ENCODE measurements at places on chromosomes 16 and 17. TPM values are rescaled to one million over a fixed set of nuclear protein-coding genes. Genes with fewer than 3 reads are reported as not detected.

- no peak for DNase-seq
Measured at GRCh38 chr16:4283441-4283840, 10.6 kb upstream of the TFAP4 start.

GRCh38 chr16:86170720-86171119, 271.8 kb downstream of the IRF8 start:
- no peak for DNase-seq

- DNase-seq = no peak
Measured at GRCh38 chr17:17783116-17783824, 53.5 kb downstream of the SREBF1 start.

GRCh38 chr16:75002474-75002873, 3.6 kb downstream of the ZNRF1 start:
- DNase-seq = no peak

- DNase-seq = peak; percentile 67
Measured at GRCh38 chr16:15950161-15950854, 892 bp downstream of the ABCC1 start.

- DNase-seq = no peak
Measured at GRCh38 chr17:81153340-81153803, 11.9 kb upstream of the PVALEF start.

GRCh38 chr16:69396187-69397061, 10.6 kb upstream of the TERF2 start:
- DNase-seq = peak; percentile 97

GRCh38 chr16:82649766-82650165, 23.0 kb downstream of the CDH13 start:
- no peak for DNase-seq

- no peak for DNase-seq
Measured at GRCh38 chr16:8622315-8622656, 788 bp downstream of the METTL22 start.

GRCh38 chr17:10657879-10658278, 770 bp upstream of the MYH3 start:
- DNase-seq = no peak

- DNase-seq = no peak
Measured at GRCh38 chr16:918068-918467, 52.7 kb downstream of the LMF1 start.

DNA sequence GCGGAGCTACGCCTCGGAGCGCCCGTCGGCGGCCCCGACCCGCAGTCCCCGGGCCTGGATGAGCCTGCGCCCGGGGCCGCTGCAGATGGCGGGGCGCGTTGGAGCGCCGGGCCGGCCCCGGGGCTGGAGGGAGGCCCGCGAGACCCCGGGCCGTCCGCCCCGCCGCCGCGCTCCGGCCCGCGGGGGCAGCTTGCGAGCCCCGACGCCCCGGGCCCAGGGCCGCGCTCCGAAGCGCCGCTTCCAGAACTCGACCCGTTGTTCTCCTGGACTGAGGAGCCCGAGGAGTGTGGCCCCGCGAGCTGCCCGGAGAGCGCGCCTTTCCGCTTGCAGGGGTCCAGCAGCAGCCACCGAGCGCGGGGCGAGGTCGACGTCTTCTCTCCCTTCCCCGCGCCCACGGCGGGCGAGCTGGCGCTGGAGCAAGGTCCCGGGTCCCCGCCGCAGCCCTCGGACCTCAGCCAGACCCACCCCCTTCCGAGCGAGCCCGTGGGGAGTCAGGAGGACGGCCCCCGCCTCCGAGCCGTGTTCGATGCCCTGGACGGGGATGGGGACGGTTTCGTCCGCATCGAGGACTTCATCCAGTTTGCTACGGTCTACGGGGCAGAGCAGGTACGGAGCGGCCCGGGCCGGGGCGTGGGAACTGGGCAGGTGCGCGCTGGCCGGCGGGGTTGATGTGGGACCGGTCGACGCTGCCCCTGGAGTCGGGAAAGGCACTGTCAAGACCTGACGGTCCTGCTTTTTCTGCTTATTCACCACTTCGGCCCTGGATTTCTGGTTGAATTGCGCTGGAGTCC, 861 bp downstream of the RAB11FIP3 start:
- no peak for DNase-seq

- no peak for DNase-seq
Measured at GRCh38 chr17:74414510-74414909, 17.4 kb upstream of the GPRC5C start.

The CHST6 gene
- 0.27 TPM for total RNA-seq

The TBC1D3I gene
- total RNA-seq = 0.09 TPM

The KRTAP4-1 gene
- total RNA-seq = not detected

The SLFN12 gene
- total RNA-seq = 58.1 TPM

The PRSS27 gene
- 1.3 TPM for total RNA-seq

The SMPD3 gene
- not detected for total RNA-seq

The PSMB3 gene
- total RNA-seq = 293 TPM

The HIRIP3 gene
- total RNA-seq = 14.4 TPM

The TPSD1 gene
- total RNA-seq = not detected

The PTGES3L gene
- total RNA-seq = 0.65 TPM
